ENCODE measurements at places on chromosomes 13 and 19. TPM values are rescaled to one million over a fixed set of nuclear protein-coding genes. Genes with fewer than 3 reads are reported as not detected.

- H3K27ac ChIP-seq: no peak overlapping the region
- DNase-seq: no peak
- no peaks in the 10 kb centered on the region for H3K4me1 ChIP-seq
- no peak overlapping the region for H3K4me3 ChIP-seq
- H3K36me3 ChIP-seq: no peaks in the 10 kb centered on the region
These were observed 146.0 kb upstream of the GPC6 start for GRCh38 chr13:93080587-93080986.

Gene INAFM1
- 2.9 TPM for total RNA-seq

DNA sequence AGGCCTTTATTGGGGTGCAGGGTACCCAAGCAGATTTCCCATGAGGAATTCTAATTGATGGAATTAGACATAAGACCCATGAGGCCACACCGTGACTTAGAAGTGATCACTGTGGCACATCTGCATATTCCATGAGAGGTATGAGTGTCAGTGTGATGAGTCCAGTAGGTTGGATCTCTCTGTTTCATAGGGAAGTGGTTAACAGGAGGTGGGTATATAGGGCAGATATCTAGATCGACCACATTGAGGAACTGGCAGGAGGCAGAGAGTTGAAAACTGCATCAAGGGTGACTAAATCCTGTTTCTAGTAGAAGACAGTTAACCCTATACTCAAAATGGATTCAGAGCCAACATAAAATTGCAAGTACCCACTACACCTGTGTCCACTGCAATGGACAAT is 68.6 kb upstream of the MIR17HG start:
- no peaks in the 10 kb centered on the region for H3K36me3 ChIP-seq
- peak; percentile 4 for DNase-seq
- no peak overlapping the region for H3K27ac ChIP-seq
- H3K27me3 ChIP-seq: no peaks in the 10 kb centered on the region
- H3K4me1 ChIP-seq: no peaks in the 10 kb centered on the region

GRCh38 chr19:16365300-16365996 is 40.8 kb downstream of the KLF2 start:
- H3K27me3 ChIP-seq: peaks cover 45% of the 10 kb centered on the region
- peak overlapping the region; percentile 67 for H3K27ac ChIP-seq
- peaks cover 7% of the 10 kb centered on the region for H3K36me3 ChIP-seq
- DNase-seq: no peak

Gene NLRP11
- total RNA-seq: under 0.01 TPM

DNA sequence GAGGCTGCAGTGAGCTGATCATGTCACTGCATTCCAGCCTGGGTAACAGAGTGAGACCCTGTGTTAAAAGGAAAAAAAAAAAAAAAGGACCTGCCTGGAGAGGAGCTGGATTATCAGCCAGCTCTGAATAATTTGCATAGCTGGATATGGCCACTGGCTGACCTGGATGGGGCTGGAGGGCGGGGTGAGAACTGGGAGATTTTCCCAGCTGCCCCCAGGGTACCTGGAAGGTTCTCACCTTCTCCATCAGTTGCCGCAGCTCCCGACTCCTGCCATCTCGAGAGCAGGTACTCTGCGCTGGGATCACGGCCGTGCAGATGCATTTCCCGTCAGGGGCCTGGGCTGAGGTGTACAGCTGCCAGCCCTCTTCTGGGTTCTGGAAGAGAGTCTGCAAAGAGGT is 25.3 kb downstream of the PIN1 start:
- peaks cover 63% of the 10 kb centered on the region for H3K4me1 ChIP-seq
- no peak overlapping the region for H3K4me3 ChIP-seq
- H3K27me3 ChIP-seq: no peaks in the 10 kb centered on the region
- no peak overlapping the region for H3K27ac ChIP-seq

GRCh38 chr19:13398780-13399726 is 107.2 kb downstream of the CACNA1A start:
- H3K4me1 ChIP-seq: no peaks in the 10 kb centered on the region
- H3K36me3 ChIP-seq: no peaks in the 10 kb centered on the region
- DNase-seq: no peak
- no peaks in the 10 kb centered on the region for H3K27me3 ChIP-seq

DNA sequence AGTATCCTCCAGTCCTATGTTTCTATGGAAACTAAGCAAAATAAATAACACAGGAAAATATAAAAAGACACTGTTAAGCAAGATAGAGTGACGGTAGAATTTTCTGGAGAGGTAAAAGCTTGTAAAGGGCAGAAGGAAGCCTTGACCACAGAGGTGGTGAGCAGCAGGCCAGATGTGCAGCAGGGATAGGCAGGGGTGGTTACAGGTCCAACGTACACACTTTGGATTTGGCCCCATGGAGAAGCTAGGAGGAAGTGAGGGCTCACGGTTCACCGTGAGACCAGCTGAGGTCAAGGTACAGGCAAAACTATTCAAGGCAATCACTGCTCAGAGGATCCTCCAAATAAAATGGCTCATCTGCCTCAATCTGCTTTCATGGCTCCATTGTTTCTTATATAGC is 242.8 kb downstream of the B3GLCT start:
- no peak overlapping the region for H3K27ac ChIP-seq
- no peaks in the 10 kb centered on the region for H3K27me3 ChIP-seq
- no peaks in the 10 kb centered on the region for H3K4me1 ChIP-seq
- no peaks in the 10 kb centered on the region for H3K36me3 ChIP-seq
- no peak for DNase-seq
- H3K4me3 ChIP-seq: no peak overlapping the region

Gene GRK1
- total RNA-seq: 0.14 TPM

- peaks cover 89% of the 10 kb centered on the region for H3K27me3 ChIP-seq
- peaks cover 2% of the 10 kb centered on the region for H3K4me1 ChIP-seq
These were observed 11.2 kb downstream of the ACTN4 start for GRCh38 chr19:38658462-38659306.

DNA sequence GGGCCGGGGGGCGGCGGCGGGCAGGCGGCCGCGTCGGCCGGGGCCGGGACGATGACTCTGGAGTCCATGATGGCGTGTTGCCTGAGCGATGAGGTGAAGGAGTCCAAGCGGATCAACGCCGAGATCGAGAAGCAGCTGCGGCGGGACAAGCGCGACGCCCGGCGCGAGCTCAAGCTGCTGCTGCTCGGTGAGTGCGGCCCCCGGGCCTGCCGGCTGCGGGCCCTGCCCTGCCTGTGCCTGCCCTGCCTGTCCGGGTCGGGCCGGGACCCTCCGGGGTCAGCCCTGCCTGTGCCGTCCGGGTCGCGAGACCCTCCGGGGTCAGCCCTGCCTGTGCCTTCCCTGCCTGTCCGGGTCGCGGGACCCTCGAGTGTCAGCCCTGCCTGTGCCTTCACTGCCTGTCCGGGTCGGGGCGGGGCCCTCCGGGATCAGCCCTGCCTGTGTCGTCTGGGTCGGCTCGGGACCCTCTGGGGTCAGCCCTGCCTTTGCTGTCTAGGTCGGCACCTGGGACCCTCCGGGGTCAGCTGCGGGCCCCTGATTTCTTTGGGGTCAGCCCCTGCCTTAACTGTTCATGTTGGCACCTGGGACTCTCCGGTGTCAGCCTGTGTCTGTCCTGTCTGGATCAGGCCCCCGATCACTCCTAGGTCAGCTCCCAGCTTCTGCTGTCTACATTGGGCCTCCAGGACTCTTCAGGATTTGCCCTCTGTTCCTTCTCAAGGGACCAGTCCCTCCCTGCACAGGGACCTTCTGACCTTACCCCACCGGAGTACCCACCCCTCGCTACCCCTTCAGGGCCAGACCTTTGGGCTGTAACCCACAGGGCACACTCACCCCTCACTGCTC is 659 bp downstream of the GNA11 start:
- H3K36me3 ChIP-seq: no peaks in the 10 kb centered on the region
- H3K4me1 ChIP-seq: peaks cover 42% of the 10 kb centered on the region
- peaks cover 31% of the 10 kb centered on the region for H3K27me3 ChIP-seq
- no peak for DNase-seq

Gene CYP4F2
- 0.09 TPM for total RNA-seq

DNA sequence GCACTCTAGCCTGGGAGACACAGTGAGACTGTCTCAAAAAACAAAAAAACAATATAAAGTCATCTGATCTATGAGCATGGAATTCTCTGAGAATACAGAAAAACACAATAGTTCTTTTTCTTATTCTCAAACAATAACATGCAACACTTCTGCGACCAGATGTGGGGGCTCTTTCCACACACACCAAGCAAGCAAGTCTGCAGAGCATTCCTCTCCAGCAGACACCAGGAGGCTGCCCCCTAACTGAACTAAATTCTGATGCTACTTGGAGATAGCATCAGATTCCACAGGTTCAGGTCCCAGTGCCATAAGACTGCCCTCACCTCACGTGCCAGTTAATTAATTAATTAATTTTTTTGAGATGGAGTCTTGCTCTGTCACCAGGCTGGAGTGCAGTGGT is 27.7 kb downstream of the ZNF101 start:
- no peak overlapping the region for H3K4me3 ChIP-seq
- no peaks in the 10 kb centered on the region for H3K36me3 ChIP-seq
- H3K4me1 ChIP-seq: no peaks in the 10 kb centered on the region
- H3K27me3 ChIP-seq: no peaks in the 10 kb centered on the region

Gene C13orf46
- 0.05 TPM for total RNA-seq
